ENCODE measurements at places on chromosomes 3 and 15.

DNA sequence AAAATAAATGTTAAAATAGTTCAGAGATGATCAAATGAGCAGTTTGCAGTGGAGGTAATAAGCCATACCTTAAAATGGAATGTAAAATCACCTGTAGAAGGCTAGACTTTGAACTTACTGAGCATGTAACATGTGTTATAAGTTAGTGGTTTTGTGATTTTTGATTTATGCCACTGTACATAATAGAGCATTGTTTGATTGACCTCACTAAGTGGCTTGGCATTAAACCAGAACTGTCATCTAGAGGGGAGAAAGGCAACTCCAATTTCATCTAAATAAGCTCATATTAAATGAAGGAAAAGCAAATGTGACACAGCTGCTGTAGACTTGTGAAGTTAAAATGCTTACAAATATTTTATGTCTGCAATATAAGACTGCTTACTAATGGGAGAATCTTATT, 387.9 kb downstream of the ZIC1 start:
- DNase-seq, result no peak

- no peak for DNase-seq
These were observed 89.5 kb downstream of the VGLL4 start for GRCh38 chr3:11554236-11554610.

DNA sequence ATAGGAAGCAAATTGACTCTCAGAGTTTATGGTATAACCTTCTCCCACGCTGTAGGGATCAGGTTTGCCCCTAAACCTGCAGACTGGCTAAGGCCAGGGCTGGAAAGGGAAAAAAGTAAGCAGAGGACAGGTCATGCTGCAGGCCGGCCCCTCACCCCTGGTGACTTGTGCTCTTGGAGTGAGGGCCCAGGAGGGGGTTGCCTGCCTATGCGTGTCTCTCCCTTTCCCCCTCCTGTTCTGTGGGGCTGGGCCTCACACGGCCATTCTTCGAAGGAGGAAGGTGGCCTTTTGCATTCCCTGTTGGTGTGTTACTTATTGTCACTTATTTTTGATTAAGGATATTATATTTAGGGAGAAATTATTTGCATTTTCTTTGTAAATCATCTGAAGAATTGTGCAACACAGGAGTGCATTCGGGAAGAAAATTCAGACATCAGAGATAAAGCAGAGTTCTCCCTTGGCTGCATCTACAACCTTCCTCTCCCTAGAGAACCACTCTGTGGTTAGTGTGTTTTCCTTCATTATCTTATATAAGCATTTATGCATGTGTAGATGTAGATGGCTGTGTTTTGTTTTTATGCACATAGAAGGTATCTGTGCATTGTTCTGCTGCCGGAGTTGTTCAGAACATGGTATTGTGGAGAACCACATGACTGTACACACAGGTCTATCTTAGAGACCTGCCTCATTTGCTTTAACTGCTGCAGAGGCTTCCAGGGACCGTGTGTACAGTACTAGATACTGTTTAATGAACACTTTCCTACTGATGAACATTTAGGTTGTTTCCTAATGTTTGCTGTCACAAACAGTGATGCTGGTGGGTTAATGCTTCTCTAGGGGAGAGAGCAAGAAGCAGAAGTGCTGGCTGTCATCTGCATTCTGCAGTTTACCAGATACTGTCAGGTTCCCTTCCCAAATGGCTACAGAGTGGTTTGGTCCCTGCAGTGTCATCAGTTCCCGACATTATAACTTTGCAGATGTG, 133.5 kb downstream of the APBA2 start:
- no peak for DNase-seq

DNA sequence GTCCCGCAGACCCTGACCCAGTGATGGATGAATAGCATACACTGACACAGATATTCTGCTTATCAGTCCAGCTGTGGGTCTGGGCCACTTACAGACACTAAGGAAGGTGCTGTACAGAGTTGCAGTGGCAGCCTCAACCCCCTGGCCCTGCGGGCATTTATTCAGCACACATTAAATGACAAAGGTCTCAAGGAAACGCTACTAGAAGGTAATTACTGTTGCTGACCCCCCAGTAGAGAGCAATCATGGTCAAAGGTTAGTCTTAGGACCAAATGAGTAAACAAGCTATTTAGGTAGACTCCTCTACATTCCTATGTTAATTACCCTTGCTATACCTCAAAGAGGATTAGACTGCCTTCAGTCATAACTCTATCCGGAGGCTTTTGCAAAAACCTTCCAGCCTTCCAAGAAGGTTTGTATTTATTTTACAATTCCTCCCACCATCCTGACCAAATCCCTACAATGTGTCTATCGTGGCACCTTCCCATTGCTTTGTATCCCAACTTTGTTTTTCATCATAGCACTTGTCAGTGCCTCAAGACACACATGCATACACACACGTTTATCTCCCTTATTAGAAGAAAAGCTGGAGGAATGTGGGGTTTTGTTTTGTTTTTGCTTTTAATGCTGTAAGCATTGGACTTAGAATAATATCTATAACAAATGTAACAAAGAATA, 227.9 kb downstream of the PYDC2 start:
- no peak for DNase-seq

DNA sequence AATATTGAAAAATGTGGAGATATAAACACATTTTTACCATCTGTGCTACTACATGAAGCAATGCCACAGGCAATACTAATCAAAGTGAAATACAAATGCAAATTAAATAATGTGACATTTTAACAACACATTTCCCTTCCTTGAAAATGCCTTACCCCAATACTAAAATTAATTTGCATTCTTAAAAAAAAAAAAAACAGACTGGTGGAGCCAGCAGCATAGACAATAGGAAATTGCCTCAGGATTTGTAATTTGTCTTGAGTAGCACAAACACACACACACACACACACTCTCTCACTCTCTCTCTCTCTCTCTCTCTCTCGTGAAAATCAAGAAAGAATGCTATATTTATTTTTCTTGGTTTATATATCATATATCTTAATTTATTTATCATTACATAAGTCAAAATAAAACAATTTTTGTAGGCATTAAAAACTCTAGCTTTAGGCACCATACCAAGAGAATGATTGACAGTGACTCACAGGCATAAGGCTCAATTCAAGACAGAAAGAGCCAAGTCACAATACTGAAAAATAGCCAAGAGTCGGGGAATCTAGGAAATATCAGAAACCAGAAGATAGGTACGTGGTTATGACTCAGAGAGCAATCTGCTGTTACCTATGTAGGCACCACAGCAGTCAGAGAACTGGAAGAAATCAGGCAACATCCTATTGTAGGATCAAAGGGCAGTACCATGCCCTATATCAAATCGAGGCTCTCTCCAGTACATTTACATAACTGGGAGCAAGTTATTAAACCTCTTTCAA, 23.0 kb downstream of the SUCNR1 start:
- DNase-seq, result no peak

DNA sequence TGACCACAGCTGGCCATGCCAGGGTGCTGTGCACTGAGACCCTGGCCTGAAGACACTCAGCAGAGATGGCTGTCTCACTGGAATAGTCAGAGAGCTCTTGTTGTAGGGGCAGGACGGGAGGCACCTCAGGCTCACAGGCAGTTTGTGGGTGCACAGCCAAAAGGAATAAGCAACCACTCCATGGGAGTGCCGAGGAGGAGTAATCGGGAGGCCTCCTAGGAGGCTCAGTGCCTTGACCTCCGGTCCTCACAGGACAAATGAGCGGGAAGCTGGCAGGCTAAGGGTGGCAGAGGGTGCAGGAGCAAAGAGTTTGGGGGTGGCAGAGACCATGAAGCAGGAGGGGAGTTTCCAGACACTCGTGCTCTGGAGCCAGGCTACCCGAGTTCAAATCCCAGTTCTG, 81.7 kb downstream of the SMAD6 start:
- DNase-seq, result no peak

GRCh38 chr3:182947888-182948287, 32.5 kb downstream of the DCUN1D1 start:
- no peak for DNase-seq

DNA sequence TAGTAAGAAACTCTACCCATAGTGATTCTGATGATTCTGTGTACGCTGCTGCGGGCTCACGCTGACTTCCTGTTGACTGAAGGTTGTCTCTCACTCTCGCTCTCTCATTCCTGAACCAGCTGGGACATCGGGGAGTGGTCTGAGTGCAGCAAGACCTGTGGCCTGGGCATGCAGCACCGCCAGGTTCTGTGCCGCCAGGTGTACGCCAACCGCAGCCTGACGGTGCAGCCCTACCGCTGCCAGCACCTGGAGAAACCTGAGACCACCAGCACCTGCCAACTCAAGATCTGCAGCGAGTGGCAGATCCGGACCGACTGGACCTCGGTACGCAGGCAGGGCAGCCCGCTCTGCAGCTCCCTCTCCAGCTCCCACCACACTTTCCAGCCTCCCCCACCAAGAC, 63.6 kb upstream of the NR2E3 start:
- no peak for DNase-seq

GRCh38 chr3:179715582-179715981, 62.7 kb downstream of the USP13 start:
- DNase-seq, result no peak

- DNase-seq, result no peak
These were observed 9.9 kb downstream of the CCRL2 start for GRCh38 chr3:46416811-46417510.

DNA sequence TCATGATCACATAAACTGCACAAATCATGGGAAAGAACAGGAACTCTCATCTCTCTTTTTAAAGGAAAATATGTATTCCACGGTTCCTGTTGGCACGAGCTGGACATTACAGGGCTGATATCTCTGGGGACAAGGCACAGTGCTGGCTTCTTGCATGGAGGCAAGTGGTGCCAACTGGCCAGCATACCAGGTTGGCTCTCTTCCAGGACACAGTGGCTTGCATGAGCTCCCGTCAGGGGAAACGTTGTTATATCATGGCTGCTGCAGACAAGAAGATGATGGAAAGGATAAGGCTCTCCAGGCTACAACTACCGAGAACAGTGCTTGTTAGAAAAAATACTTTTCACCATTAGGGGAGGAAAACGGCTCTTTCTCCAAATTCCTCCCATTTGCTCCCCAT, 283.9 kb downstream of the RORA start:
- no peak for DNase-seq

DNA sequence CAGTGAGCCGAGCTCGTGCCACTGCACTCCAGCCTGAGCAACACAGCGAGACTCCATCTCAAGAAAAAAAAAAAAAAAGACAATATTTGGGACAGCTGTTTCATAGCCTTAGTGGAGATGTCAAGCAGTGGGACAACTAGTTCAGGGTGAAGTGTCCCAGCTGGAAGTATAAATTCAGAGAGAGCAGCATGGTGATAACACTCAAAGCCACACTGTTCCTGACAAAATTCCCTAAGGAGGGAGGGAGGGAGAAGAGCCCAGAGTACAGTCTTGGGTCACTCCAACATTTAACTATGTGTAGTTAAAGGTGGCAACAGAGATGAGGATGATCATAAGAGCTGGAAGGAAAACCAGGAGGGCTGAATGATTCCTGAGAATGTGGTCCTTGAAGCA, 21.1 kb upstream of the IP6K2 start:
- DNase-seq, result no peak

DNA sequence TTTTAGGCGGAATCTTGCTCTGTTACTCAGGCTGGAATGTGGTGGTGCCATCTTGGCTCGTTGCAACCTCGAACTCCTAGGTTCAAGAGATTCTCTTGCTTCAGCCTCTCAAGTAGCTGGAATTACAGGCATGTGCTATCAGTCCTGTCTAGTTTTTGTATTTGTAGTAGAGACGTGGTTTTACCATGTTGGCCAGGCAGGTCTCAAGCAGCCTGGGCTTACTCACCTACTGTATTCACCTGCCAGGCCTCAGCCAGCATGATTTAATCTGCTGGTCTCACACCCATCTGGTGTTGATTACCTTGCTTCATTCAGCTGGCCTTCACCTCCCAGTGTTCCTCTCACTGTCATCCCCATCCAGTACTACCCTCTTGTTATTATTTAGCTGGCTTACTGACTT, 102.0 kb downstream of the IL12A start:
- DNase-seq, result no peak

- no peak for DNase-seq
These were observed 843 bp downstream of the ATG7 start for GRCh38 chr3:11272906-11273574.

DNA sequence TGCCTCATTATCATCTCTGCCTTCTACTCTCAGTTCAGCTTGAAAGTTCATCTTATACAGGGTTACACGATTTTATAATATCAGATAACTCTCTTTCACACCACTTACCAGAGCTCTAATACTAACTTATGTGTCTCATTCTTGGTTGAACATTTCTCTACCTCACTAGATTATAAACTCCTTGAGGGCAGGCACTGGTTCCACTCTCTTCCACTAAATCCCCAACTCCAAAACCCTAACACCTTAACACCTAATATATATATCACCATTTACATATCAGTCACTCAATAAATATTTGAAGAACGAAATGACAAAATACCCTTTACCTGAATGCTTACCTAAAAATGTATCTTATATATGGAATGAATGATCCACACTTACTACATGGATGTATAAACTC, 977.2 kb downstream of the FHIT start:
- DNase-seq, result no peak

DNA sequence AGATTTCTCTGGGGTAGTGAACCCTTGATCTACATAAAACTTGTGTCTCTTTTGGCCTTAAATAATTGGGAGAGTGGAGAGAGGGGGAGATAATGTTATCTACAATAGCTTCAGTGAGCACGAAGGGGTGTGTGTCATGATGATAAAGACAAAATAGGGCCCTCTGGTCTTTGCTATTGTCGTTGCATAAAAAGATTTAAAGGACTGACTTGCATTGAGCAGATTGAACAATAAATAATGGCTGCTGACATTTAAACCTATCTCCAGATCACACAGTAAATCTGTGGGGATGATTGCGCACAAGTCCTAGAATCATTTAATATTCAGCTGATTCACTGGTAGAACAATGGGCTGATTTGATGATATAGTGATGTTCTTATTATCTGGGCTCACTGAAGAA, 71.3 kb upstream of the GAP43 start:
- no peak for DNase-seq

GRCh38 chr15:95944193-95944592, 386.3 kb upstream of the NR2F2 start:
- no peak for DNase-seq

- DNase-seq, result no peak
These were observed 32.8 kb upstream of the UBE2E2 start for GRCh38 chr3:23170291-23170690.

- DNase-seq, result no peak
These were observed 9.1 kb downstream of the BNC1 start for GRCh38 chr15:83275412-83275811.

DNA sequence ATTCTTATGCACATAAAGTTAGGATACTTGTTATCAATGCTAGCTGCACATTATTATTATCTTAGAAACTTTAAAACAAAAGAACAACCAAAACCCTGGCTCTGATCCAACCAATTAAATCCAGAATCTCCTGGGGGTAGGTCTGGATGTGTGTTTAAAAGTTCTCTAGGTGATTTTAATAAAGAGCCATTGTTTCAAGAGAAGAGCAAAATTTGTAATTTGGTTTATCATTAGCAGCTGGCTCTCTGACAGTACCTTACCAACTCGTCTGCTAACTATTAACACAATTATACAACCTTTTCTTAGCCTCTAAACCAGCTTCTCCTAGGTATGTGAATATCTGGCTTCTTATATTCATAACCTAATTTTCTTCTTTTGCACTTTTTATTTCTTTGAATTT, 68.9 kb downstream of the IFT80 start:
- no peak for DNase-seq

- DNase-seq, result no peak
These were observed 29.9 kb downstream of the SLC41A3 start for GRCh38 chr3:126053949-126054569.

Data from T1000 (cell line).